ENCODE measurements at places on chromosomes 4 and X.

DNA sequence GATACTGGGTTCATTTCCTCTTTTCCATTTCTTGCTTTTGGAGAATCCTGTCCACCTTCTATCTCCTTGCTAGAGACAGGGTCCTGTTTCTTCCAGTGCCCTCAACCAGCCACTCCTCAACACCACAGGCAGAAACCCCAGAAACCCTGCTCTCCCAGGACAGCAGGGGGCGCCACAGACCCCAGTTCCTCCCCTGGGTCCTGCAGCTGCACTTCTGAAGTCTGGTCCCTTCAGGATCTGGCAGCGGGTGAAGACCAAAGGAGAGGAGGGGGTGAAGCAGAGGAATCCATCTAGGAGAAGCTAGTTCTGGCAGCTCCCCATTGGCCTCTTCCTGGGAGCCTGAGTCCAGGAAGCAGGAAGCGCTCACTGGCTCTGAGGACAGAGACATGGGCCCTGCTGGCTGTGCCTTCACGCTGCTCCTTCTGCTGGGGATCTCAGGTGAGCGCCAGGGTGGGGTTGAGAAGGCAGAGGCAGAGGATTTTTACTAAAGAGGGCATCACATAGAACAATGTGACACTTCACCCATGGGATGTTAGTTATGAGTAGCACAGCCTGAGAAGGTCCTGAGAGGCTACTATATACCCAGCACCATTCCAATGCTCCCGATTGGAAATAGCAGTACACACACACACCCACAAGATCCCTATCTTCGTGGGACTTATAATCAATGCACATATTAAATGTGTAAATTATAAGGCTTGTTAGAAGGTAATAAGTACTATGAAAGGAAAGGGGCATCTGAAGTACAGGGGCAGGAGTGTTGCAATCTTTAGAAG, at the start of gene PRSS48:
Gene PRSS48 (plus strand): TSS at position 375 of the 776 bp plus-strand sequence. CDS start 12 bp downstream, at position 387.
- peak; percentile 17 for DNase-seq

- no peak for DNase-seq
Measured at GRCh38 chr4:121785479-121785878, 15.6 kb upstream of the EXOSC9 start.

DNA sequence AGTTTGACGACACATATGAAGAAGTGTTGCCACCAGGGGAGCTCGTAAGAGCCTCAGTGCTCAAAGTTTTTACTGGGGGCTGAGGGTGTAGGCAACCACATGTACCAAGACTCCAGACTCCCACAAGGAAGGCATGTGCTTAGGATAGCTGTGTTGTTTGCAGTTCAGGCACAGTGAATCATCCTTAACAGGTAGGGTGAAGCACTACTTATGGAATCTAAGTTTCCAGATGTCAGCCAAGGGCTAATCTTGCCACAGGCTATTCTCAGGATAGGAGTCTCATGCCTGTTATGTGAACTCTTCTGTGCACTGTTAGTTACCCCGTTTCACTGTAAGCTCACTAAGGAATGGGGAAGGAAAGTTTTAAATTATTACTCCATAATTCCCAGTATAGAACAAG, 202.6 kb downstream of the TMA16 start:
- DNase-seq: no peak

DNA sequence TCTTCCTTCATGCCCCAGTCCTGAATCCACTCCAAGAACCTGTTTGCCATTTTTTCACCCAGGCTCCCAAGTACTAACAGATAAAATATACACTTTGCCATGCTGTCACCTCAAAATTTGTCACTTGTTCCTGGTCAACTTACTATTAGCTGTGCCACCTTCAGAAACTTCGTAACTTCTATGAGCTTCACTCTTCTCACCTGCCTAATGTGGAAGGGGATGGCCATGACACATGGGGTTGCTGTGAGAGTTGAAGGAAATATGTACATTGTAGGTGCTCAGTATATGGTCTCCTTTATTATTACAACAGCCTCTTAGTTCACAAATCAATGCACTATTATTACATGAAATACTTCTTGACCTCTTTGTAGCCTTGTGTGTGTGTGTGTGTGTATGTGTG, 10.4 kb downstream of the TMSB4X start:
- no peak for DNase-seq

DNA sequence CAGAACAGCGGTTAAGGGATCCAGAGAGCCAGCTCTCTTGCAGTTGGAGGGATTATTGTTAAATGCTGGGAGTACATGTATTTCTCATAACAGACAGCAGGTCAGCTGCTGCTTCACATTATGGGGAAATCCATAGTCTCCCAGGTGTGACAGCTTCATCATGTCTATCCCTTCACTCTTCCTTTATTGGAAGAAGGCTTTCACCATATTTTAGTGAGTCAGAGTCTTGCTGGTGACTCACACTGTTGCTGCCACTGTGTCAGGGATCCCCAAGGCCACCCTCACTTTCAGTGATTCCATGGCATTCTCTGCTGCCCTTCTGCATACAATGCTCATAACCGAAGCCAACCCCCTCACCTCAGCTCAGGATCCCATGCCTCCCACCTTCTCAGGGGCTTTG, 32.9 kb upstream of the PAGE5 start:
- no peak for DNase-seq

DNA sequence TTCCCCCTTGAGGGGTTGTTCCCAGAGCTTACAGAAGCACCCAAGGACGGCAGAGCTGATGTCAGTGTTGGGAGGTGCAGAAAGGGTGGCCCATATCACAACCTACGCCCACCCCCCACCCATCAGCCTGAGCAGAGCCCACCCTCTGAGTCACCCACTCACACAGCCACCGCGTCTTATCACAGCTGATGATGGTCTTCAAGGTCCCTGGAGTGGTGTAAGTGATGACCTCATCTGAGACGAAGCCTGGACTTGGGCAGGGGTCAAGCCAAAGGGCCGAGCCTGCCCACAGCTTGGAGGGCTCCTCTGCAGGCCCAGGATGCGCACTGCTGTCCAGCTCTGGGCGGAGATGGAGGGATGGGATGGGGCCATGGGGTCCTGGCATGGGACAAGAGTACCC, 3.0 kb upstream of the HTRA3 start:
- no peak for DNase-seq

DNA sequence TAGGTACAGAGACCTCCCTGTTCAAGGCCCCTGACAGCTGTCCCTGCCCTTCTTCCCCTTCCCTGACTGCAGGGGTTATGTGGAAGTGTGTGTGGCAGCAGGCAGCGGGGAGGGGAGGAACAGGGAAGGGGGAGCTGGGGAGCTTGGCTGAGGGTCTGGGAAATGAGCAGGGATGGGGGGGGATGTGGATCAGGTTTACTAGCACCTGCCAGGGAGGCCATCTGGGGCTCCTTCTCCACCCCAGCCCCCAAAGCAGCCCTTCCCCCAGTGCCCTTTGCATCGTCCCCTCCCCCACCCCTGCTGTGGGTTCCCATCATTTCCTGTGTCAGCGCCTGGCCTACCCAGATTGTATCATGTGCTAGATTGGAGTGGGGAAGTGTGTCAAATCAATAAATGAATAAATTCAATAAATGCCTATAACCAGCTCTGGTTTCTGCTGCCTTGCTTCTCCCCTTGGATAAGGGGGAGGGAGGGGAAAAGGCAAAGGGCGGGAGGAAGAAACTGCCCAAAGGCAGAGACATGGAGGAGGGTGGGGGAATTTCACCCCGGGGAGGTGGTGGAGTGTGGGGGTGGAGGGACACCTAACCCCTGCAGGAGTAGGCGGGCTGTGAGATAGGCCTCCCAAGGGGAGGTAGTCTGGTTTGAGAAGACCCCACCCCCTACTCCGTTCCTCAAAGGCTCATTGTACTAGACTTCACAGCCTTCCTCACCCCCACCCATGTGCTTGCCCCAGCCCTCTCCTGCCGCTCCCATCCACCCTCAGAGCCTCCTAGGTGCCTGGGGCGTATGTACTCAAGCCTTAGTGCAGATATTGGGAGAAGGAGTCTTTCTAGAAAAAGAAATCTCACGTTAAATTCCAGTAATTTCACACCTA, 3.2 kb downstream of the CXorf65 start:
- DNase-seq: peak; percentile 58

DNA sequence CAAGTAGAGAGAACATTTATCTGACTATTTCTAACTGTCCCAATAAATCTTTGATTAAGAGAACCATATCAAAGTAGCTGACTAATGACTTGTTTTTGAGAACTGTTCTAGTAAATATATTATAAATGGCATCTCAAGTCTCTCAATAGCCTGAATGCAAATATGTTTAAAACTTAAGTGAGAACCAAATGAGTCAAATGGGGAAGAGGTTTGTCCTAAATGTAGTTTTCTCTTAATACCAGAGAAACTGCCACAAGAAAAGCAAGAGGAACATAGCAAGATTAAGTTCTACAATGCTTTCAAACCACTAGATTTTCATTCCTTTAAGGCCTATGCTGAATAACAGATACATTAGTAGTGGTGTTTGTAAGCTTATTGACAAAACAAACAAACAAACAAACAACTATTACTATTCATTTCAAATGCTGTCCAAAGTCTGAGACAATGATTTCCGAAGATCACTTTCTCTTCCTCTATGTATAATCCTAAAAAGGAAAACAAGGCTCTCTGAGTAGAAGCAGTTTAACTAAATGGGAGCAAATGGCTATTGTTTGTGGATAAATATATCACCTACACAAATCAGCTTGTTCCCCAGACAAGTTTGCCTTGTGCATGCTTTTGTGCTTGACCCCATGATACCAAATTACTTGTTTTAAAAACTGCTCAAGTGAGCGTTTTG, 408.4 kb upstream of the EMCN start:
- no peak for DNase-seq

- no peak for DNase-seq
Measured at GRCh38 chr4:78565971-78566372, 14.4 kb downstream of the ANXA3 start.

GRCh38 chrX:18415386-18415785, 10.0 kb upstream of the CDKL5 start:
- no peak for DNase-seq

- DNase-seq: no peak
Measured at GRCh38 chrX:30488092-30488491, 89.5 kb downstream of the TASL start.

- DNase-seq: no peak
Measured at GRCh38 chr4:76488455-76488854, 53.4 kb downstream of the SHROOM3 start.

DNA sequence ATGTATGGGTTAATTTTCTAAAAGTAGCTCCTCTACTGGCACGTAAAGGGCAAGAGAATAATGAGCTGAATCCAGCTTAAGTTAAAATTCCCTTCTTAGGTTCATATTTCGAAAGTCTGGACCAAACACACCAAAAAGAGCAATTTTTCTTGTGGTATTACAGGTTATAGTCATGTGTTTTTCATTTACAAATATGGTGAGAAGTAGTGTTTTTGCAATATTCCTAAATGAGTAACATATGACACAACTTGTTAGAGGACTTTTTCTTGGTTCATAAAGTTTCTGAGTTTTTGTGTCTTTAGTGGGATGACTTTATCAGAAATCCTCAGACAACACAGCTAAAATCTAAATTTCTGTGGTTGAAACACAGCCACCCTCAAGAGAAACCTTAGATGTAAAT, 172.1 kb downstream of the AFF2 start:
- no peak for DNase-seq

DNA sequence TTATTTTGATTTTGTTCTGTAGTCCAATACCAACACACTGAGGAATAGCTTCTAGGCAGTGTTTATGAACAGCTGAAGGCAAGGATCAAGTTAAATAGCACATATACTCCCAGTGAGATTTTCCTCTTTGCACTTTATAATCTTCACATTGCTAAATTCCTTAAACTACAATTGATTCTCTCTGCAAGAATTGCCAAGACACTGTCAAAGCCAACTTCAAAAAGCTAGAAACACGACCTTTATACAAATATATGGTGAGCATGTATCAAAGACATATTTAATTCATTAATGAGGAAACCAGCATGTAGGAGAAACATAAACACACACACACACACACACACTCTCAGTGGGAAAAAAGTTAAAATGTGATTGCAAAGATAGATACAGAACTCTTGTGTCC, 86.4 kb upstream of the FAM9C start:
- no peak for DNase-seq

- DNase-seq: no peak
Measured at GRCh38 chrX:119529345-119530276, 35.6 kb downstream of the STEEP1 start.

DNA sequence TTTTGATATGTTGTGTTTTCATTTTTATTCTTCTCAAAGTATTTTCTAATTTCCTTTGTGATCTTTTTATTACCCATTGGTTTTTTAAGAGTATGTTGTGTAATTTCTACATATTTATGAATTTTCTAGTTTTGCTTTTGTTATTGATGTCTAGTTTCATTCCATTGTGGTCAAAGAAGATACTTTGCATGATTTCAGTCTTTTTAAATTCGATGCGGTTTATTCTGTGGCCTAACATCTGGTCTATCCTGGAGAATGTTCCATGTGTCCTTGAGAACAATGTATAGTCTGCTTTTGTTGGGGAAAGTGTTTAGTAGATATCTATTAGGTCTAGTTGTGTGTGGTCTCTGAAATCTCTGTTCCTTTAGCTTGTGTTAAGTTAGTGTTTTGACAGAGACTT, 46.2 kb downstream of the PPEF1 start:
- DNase-seq: no peak

DNA sequence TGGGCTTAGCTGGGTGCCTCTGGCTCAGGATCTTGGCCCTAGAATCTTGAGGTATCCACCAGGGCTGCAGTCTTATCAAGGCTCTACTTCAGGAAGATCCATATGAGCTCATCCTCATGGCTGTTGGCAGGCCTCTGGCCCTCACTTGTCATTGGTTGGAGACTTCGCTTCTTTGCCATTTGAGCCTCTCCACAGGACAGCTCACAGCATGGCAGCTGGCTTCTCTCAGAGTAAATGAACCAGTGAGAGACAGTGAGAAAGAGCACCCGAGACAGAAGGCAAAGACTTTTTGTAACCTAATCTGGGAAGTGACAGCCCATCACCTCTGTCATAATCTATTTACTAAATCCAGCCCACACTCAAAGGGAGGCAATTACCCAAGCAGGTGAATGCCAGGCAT, 236.8 kb downstream of the GPAT3 start:
- no peak for DNase-seq

DNA sequence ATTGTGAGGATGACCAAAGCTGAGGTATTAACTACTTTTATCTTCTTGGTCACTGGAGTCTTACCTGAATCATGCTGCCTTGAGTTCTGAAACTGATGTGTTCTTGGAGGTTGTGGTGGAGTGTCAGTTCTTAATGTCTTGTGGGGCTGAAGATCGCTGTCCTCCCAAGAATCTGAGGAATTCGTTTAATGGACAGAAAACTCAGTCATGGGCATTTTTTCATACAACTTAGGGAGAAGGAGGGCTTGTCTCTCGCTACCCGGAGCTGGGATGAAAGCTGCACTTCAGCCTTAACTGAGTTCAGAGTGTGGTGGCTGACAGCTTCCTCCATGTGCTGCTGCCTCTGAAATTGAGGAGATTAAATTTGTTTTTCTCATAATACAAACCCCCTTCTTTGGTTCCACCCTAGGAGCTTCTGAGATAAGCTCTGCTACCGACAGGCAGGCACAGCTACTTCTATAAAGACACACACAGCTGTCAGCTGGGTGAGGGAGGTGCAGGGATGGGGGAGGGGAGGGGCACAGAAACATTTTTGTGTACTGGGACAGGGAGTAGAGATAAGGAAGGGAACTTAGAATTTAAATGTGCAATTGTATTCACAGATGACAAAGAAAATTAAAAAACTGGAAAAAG, 30.8 kb downstream of the RBBP7 start:
- no peak for DNase-seq
